Activated CD4-positive, alpha-beta T cell treated with anti-CD3 and anti-CD28 coated beads, Interleukin-2, amount 10 ng/mL, durations not matched to agents 7 days and 5 days (primary cell): ENCODE measurements at places on chromosomes 13 and 19.

DNA sequence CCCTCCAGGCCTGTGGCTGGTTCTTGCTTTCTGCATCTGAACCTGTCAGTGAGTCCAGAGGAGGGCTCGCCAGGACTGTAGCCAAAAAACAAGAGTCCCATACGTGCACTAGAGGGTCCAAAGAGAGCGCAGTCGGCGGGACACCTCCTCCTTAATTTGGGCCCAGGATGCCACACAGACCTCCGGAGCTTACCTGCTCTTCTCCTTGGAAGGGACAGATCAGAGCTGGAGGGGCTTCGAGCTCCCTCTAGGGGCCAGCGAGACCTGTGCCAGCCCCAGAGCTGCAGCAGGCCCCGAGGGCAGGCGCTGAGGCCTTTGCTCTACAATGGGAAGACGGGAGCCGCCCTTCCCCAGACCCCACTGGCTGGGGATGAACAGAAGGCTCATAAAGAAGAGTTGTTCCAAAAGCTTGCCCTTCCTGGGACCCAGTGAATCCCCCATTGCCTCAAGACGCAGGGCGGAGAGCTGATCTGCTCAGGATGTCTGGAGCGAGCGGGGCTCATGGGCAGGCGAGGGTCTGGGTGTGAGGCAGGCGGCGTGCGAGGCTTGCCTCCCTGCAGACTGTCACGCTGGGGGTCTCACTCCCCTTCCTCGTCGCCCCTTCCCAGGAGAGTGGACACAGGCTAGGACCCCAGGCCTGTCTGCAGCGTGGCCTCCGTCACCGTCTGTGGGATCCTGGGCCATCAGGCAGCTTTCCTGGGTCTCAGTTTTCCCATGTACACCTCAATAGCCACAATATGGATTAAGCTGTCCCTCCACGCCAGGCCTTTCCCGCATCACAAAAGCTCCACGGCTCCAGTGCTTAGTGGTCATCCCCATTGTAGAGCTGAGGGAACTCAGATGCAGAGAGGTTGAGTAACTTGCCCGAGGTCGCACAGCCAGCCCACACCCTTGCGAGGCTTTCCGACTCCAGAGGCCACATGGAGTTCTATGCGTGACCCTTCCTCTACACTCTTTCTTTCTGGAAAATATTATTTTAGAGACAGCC lies 46.9 kb upstream of the VSTM2B start:
- H3K4me3 ChIP-seq: no peak overlapping the region
- no peak overlapping the region for H3K27ac ChIP-seq
- no peaks in the 10 kb centered on the region for H3K36me3 ChIP-seq
- H3K4me1 ChIP-seq: no peaks in the 10 kb centered on the region
- no peak for DNase-seq

DNA sequence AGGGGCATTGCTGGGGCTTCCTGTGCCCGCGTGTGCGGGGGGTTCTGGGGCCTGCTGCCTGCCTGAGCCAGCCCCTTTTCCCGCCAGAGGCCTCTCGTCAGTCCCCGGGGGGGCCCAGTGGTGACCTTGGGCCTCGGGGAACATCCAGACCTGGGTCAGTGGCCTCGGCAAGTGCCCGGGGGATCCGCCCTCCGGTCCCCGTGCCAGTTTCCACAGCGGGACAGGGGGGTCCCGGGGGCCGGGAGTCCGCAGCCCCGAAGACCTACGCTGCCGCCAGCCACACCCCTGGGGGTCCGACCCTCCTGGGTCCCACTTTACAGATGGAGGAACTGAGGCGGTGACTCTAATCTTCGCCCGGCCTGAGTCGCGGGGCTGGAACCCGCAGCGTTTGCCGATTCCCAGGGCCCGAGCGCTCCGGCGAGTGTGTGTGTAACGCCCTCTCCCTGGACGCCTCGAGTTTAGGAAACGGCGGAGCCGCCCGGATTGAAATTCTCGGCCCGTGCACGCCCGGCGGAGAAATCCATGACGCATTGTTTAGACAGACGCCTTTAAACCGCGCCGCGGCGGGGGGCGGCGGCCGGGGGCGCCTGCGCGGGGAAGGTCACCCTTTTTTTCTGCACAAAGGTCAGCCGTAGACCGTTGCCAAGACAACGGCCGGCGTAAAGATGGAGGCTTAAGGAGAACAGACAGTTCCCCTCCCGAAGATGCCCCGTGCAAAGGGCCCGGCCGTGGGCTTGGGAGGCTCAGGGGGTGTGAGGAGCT lies 39.3 kb downstream of the EFNA2 start:
- H3K27me3 ChIP-seq: peaks cover 25% of the 10 kb centered on the region
- H3K4me1 ChIP-seq: no peaks in the 10 kb centered on the region
- H3K27ac ChIP-seq: no peak overlapping the region
- H3K36me3 ChIP-seq: no peaks in the 10 kb centered on the region
- DNase-seq: no peak

- H3K27ac ChIP-seq: no peak overlapping the region
- H3K36me3 ChIP-seq: no peaks in the 10 kb centered on the region
- no peaks in the 10 kb centered on the region for H3K27me3 ChIP-seq
- no peak for DNase-seq
- H3K4me1 ChIP-seq: no peaks in the 10 kb centered on the region
Observed at GRCh38 chr13:87078947-87079795, 592.0 kb upstream of the SLITRK5 start.

GRCh38 chr13:113623491-113624234 lies 34.3 kb downstream of the ATP4B start:
- no peak for DNase-seq
- H3K4me3 ChIP-seq: no peak overlapping the region
- H3K4me1 ChIP-seq: peaks cover 3% of the 10 kb centered on the region
- H3K36me3 ChIP-seq: peaks cover 42% of the 10 kb centered on the region
- no peaks in the 10 kb centered on the region for H3K27me3 ChIP-seq
